ENCODE measurements at places on chromosomes 2 and 18.
A peak's percentile ranks its signal among the peaks of the same experiment; 100 is the strongest.

- DNase-seq, result no peak
These were observed 88.2 kb downstream of the NCOA1 start for GRCh38 chr2:24579053-24579803.

GRCh38 chr2:72024451-72025175 is 123.0 kb downstream of the CYP26B1 start:
- no peak for DNase-seq

- no peak for DNase-seq
These were observed 1049.3 kb upstream of the CDH2 start for GRCh38 chr18:29226213-29226612.

DNA sequence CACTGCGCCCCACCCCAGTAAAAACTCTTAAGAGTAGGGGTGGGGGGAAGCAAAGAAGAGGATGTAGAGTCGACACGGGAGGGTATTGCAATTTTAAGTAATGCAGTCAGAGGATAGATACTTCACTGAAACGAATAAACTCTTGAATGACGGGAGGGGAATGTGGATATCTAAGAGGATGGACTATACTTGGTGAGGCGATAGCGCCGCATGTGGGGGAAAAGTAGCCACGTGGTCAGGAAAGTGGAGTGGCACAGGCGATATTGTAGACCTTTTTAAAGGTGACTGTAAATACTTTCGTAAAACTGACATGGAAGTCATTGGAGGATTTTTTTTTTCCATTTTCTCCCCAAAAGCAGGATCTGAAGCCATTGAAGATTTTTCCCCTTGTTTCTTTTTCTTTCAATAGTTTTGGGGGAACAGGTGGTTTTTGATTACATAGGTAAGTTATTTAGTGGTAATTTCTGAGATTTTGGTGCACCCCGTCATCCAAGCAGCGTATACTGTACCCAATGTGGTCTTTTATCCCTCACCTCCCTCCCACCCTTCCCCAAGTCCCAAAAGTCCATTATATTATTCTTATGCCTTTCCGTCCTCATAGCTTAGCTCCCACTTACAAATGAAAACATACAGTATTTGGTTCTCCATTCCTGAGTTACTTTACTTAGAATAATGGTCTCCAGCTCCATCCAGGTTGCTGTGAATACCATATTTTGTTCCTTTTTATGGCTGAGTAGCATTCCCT is 13.8 kb downstream of the CLK1 start:
- no peak for DNase-seq

- DNase-seq, result no peak
These were observed 11.3 kb upstream of the PPP3R1 start for GRCh38 chr2:68263632-68264031.

DNA sequence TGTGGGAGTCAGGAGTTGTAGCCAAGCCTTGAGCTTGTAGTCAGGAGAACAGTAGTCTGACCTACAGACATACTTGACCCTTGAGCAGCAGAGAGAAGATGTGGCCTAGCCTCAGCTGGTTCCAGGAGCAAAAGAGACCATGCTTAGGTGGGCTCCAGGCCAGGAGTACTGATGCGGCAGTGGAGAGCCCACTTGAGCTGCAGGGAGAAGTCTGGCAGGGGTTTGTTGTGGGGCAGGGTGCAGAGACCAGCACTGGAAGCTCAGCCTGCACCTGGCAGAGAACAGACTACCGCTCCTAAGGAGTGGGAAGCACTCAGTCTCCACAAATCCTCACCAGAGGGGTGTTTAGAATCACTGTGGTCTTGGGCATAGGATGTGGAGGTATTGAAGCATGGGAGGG is 197.9 kb downstream of the TPGS2 start:
- no peak for DNase-seq

DNA sequence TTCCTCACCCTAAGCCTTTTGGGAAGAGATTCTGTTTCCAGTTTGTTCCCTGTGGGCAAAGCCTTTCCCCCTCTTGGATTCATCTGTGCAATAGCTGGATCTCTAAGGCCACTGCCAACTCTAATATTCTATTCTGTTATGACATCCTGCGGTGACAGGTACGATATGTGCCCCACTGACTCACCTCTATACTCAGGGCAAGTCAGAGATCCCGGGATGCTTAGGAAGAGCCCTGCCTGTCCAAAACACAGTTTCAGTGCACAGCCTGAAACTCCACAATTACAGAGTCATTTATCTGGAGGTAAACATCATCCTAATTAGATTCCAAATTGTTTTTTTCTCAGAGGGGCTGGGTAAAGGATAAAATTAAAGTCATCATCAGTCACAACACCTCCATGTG is 190.2 kb downstream of the TFCP2L1 start:
- no peak for DNase-seq

DNA sequence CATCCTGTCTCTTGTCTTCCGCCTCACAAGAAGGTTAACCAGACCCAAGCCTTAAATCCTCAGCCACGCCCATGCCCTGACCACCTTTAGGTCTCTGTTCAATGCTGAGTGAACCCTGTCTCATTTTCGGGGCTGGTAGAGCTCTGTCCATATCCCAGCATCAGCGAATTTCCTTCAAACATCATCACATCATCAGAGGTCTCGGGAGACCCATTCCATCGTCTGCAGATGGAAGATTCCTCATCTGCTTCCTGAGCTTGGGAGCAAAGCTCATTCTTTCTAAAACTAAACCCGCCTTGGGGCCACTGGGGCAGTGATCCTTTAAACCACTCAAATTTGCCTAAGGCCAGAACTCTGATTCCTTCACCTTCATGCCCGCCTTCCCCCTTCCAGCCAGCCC is 173.7 kb downstream of the TTC32 start:
- DNase-seq, result no peak

GRCh38 chr18:24022161-24022560 is 7.6 kb downstream of the TTC39C start:
- DNase-seq, result no peak

- no peak for DNase-seq
These were observed 64.7 kb upstream of the GLI2 start for GRCh38 chr2:120670771-120671480.

DNA sequence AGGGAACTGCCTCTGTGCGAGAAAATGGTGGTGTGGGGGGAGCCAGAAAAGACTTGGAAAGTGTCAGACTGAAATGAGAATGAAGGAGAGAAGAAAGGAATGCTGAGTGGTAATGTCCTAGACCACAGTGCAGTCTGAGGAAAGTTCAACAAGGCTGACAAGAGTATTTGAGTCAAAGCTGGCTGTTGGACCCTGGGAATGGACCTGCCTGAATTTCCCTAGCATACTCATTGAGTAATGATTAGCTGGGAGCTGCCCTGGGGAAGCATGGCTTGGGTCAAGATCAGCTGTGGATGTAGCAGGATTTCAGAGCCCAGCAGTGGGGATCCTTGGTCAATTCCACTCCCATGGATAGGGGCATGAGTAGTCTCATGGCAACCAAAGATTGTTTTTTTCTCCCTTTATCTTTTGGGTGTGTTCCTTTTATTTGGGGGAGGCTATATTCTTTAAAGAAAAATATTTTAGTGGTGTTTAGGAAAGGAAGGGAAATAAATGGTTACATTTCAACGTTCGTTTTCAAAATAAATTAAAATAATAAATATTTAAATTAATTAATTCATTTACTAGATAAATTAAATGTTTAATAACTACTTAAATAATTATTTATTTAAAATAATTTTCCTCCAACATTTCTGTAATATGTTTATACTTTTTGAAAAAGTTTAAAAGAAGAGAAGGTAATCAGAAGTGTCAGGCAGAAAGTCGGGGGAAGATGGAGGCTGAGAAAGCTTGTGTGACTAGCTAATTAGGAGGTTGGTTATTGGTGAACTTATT is 15.9 kb upstream of the LHCGR start:
- DNase-seq, result no peak

DNA sequence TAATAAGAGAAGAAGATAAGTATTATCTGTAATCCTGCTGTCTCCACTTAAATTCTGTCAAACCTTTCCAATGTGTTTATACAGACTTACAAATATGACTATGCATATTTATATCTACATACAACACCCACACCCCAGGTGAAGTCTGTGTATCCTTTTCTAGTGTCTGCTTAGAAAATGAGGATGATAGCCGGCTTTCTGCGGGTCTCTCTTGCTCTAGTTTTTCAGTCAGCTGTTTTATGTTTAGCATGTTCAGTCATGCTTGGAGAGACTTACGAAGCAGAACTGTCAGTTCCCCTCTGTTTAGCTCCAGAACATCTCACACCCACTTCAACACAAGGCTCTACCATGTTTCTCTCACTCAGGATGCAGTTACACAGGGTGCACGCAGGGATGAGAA is 137.3 kb upstream of the NFATC1 start:
- DNase-seq, result no peak

DNA sequence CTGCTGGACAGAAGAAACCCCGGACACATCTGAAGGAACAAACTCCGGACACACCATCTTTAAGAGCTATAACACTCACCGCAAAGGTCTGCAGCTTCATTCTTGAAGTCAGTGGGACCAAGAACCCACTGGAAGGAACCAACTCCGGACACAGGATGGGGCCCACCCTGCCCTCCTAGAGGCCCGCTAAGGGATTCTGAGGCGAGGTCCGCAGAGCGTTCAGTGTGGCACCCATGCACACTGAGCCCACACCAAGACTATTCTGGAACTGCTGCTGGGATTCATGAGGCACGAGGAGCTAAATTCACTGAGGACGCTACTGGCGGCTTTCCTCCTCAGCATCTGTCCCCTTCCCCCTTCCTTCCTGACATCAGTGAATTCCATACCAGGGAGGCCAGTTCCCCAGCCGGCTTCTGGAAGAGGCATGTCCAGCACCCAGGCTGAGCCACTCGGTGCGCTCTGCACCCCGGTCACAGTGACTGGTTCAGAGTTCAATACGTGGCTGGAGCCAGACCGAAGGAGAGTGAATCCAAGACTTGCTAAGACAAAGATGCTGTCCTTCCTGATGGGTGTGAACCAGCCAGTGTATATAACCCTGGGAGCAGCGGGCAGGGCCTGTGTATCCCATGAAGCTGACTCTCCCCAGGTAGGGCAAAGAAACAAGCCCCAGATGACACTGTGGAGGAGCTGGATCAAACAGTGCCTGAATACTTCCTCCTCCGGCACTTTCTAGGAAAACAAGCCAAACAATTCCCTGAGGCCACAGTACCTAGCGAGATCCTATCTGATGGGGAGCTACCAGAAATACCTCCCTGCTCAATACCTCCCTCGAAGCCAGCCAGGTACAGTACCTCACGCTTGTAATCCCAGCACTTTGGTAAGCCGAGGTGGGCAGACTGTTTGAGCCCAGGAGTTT is 11.1 kb downstream of the HDAC4 start:
- DNase-seq, result no peak

GRCh38 chr2:15768615-15769014 is 171.7 kb upstream of the MYCN start:
- DNase-seq, result no peak

DNA sequence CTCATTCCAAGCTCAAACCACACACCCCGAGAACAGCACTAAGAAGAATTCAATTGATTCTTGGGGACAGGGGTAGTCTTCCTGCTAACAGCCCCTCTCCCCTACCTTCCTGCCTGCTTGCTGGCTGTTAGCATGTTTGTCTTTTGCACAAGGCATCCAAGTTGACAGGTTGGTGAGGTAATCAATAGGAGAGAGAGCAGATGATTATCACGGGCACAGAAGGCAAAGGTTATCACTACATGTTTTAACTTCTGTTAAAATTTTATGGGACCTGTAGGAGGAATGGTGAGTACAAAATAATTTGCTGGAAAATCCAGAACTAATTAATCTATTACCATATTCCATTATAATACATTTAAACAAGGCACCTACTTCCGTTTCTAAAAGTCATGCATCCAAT is 442.1 kb upstream of the TCF4 start:
- no peak for DNase-seq

GRCh38 chr2:22981785-22982184 is 403.2 kb upstream of the KLHL29 start:
- DNase-seq, result no peak

GRCh38 chr2:152094014-152094413 is 4.8 kb downstream of the CACNB4 start:
- DNase-seq, result no peak

GRCh38 chr2:55051026-55051866 is 995 bp upstream of the RTN4 start:
- peak; percentile 69 for DNase-seq

GRCh38 chr18:3472681-3473544 is 22.9 kb downstream of the TGIF1 start:
- no peak for DNase-seq

DNA sequence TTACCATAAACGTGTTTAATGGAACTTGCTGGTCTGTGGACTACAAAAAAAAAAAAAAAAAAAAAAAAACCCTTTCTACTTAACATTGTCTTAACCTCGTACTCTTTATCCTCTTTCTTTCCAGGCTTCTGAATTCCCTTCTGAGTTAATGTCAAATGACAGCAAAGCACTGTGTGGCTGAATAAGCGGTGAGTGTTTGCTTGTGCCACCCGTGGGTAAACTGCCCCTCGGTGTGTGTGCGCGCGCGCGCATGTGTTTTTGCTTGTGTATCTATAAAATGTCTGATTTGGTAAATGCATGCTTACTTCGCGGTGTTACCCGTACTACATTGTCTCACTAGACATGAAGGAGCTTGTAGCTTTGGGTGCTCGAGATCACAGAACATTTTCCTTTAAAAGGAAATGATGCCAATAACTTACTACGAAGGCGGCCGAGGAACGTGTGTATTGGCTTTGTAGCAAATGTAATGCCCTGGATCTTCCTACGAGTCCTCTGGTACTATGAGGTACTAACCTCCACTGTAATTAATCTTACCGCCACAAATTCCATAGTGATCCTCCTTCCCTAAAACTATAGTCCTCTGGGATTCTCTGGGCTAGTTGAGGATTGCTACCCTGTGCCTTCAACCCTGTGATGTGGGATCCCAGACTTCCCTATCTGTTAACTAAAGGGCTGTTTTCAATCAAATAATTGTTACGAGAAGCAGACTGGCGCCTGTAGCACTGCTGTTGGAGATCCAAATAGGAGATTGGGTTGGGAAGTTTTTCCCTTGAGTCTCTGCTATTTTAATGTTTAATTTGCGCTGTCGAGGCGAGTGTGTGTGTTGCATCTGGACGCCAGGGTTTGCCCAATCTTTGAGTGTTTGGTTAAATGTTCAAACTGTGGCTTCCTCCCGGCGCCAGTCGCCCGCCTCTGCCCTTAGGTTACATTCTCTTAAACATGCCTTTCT is 1.1 kb downstream of the ID2 start:
- DNase-seq, result peak; percentile 78

DNA sequence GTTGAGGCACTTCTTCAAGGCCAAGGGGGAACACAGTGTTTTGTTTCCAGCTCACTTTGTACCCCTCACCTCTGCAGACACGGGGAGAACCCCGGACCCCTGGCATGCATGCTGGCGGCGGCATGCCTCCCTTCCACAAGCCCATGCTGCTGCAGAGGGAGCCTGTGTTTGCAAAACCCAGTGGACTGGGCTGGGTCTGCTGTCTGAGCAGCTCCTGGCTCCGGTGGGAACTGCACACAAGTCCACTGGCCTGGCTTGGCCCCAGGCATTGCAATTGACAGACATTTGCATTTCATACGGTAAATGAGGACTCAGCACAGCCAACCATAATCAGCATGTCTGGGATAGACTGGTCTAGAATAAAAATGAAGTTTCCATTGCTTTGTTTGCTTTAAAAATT is 62.4 kb downstream of the RALBP1 start:
- DNase-seq, result no peak

- DNase-seq, result no peak
These were observed 266.9 kb upstream of the DPP10 start for GRCh38 chr2:114175507-114175906.
